ENCODE measurements at places on chromosomes 2 and 18. TPM values are rescaled to one million over a fixed set of nuclear protein-coding genes. Genes with fewer than 3 reads are reported as not detected.

DNA sequence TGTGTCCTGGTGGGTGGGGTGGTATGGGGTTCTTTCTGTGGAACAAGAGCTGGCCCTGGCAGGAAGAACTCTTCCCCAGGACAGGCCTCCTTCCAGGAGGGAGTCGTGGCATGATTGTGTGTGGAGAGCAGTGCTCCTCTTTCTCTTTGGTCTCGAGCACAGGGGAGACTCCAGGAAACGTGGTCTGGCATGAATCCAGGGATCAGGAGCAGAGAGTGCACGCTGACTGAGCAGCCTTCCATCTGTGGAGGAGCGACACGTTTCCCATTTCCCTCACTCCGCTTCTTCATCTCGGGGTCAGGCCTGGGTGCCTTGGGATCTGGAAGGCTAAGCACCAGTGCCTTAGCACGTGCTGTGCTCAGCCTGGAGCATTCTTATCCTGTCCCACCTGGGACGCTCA is 132.0 kb upstream of the HDAC4 start:
- DNase-seq: no peak

DNA sequence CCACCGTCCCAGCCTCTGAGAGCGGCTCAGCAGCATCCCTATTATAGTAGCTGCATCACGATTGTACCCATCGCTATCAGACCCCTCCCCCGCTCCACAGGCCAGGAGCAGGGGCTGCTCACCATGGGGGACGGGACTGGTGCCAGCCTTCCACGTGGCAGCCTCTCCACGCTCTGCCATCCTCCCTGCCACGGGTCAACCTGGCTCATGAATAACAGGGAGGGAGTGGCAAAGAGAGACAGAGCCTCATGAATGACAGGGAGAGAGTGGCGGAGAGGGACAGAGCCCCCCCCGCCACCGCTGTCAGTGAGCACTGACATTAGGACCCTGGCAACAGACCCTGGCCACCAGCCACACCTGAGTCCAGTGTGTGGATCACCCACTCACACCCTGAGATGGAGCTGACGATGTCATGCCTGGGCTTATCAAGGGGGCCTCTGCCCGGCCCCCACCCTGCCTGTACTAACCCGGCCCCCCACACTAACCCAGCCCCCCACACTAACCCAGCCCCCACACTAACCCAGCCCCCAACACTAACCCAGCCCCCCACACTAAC is 16.9 kb downstream of the CROCC2 start:
- peak; percentile 52 for DNase-seq

GRCh38 chr2:49982871-49983270 is 828.6 kb upstream of the FSHR start:
- DNase-seq: no peak

LTBP1 gene
- 14.8 TPM for total RNA-seq

- DNase-seq: peak; percentile 52
Observed at GRCh38 chr2:122001441-122001874, 246.0 kb downstream of the TSN start.

GRCh38 chr2:233853353-233853752 is 982 bp downstream of the HJURP start:
- no peak for DNase-seq

GRCh38 chr2:199309411-199309810 is 148.3 kb downstream of the SATB2 start:
- DNase-seq: no peak

NGEF gene
- total RNA-seq: 25.0 TPM

- DNase-seq: no peak
Observed at GRCh38 chr18:34729264-34729663, 19.2 kb downstream of the DTNA start.

DNA sequence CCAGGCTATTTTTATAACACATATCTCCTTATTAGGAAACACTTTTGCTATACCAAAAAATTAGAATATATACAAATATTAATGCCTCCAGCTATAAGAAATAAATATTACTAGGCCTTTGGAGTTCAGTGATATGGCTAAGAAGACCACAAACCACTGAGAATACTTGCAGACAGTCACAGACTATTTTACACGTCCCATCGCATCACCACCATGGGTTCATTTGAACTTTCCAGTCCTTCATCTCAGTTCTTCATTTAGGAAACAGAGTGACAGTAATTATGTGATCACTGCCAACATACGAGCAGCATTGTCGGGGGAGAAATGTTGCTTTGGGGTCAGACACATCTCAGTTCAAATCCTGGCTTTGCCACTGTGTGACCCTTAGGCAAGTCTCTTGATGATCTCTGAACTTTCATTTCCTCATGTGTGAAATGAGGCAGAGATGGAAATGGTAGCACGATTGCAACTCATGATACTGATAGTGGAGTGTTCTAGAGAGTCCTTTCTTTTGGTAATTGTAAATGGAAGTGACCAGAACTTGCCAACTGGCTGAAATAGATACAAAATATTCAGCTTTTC is 138.9 kb upstream of the NRP2 start:
- DNase-seq: no peak

DNA sequence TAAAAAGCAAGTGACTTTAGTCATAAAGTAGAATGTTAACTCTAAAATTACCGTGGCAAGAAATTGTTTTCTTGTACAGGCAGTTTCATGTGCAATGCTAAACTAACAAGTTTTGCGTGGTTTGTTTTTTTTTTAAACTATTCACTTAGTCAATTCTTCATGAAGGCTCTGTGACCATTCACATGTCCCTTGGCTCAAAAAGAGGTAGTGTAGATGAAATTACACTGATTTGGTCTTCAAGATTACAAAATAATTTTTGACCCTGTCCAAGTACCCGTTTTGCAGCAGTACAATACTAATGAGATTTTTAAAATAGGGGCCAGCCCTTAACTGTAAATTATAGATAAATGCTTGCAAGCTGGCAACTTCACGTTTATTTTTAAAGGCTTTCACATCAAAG is 1.3 kb downstream of the TMEM131 start:
- no peak for DNase-seq

DNA sequence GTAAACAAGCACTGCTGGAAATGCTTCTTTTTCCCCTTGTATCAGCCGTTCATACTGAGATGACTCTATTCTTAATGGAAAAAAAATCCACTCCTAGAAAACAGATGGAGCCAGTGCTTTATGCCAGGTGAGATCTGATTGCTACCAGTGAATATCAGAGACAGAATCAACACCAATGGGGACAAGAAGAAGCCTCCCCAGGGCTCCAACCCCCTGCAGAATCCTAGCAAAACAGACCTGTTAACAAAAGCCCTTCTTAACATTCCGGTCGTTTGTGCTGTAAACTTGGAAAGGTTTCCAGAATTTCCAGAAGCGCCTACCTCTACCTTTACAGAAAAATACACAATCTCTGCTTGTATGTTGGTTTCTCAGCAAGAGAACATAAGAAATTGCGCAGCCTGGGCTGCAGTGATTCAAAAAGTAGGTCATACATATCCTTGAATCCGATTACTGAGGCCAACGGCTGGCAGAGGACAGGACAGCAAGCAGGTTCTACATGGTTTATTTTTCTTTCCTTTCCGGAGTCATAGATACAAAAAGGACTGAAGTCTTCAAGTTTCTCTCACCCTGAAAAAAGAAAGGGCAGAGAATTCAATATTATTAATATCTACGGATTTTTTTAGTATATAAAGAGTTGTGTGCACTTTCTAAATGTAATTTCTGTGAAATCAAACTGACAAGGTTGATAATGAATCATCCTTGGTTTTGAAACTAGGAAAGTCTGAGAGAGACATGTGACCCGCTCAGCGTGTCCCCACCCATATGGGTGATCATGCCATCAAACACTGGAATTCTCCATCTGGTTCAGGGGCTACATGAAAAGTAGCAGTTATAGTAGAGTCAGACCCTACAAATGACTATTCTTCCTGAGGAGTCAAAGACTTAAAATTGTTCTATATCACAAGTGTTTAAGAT is 266.7 kb upstream of the MGAT5 start:
- no peak for DNase-seq

Data from suprapubic skin (tissue), 4 donors.